SW 1271 (cell line): ENCODE measurements at places on chromosomes 12 and 14.

GRCh38 chr14:21395450-21395849 is 11.6 kb upstream of the SUPT16H start:
- DNase-seq = no peak

GRCh38 chr12:96153131-96153725 is 40.9 kb upstream of the ELK3 start:
- no peak for DNase-seq

GRCh38 chr14:47637753-47638152 is 37.7 kb downstream of the MDGA2 start:
- DNase-seq = no peak

GRCh38 chr14:58884442-58884841 is 246.7 kb downstream of the DACT1 start:
- no peak for DNase-seq
